ENCODE measurements at places on chromosomes 4 and X.

DNA sequence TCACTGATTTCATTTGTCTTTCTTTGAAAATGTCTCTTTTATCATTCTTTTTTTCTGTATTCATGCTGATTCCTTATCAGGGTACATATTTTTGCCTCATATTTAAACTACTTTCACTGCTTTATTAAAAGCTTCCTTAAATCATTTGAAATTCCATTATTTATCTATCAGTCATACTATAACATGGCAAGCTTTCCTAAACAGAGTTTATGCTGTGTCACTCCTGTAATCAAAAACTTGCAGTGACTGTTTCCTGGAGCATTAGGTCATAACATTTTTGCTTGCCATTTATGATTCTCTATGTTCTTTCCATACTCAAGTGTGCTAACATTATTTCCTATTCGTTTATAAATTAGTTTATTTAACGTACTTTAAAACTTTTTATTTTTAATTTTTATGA, 203.7 kb downstream of the BMPR1B start:
- no peak for DNase-seq

DNA sequence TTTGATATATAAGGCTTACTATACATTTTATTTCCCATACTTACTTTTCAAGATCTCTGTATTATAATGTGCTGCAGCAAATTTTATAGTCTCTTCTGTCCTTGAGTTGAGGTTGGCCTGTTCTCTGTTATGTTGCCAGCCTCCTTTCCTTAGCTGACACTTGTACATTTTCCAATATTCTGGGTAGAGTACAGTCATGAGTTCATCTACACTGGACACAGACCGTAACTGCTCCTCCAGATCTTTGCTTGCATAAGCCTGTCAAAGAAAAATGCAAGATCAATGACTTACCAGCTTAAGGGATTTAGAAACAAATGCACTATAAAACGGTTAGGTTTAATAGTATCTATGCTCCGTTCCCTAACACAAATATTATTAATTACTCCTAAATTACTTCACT, 63.2 kb downstream of the VEGFC start:
- no peak for DNase-seq

- no peak for DNase-seq
Measured at GRCh38 chr4:115187136-115187535, 73.7 kb upstream of the NDST4 start.

DNA sequence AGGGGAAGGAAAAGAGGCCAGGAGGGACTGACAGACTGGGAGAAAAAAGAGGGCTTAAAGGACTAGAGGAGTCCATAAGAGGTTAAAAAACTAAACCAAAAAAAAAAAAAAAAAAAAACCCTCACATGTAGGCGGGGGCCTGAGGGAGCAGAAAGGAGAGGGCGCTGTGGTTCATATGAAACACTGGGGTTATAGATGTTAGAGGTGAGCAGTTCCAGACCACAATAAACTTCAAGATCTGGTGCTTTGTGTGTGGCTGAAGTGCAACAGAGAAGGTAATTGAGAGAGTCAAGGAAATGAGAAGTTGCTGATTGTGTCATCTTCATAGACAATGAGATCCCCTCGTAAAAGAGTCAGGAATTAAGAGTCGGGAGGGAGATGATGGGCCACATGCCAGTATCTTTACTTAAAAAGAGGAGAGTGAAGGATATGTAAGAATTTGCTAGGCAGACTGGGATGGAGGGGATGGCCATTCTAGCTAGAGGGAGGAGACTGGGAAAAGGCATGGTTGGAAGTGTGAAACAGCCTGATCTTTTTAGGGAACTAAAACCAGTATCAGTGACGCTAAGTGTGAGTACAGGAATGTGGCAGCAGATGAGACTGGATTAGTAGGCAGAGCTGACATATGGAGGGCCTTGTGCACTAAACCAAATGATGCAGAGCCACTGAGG, 18.4 kb upstream of the OGT start:
- no peak for DNase-seq

DNA sequence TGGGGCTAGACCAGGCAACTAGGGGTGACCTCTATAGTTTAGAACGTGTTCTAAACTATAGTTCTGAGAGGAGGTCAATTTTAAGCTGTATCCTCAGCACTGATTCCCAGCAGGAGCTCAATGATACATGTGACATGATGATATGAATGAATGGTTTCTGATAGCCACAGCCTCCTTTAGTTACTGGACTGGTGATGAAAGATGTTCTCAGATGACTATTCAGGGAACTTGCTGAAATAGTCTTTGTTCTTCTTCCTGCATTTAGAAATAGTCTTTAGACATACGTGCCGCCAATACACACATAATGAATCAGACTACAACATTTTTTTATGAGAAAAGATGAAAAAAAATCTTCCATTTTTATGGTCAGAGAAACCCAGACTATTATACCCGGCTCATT, 116.3 kb upstream of the TMEM150C start:
- no peak for DNase-seq

GRCh38 chr4:124025428-124025827, 628.8 kb downstream of the SPRY1 start:
- no peak for DNase-seq

- DNase-seq = no peak
Measured at GRCh38 chr4:1932736-1933135, 61.5 kb downstream of the NSD2 start.

- DNase-seq = peak; percentile 40
Measured at GRCh38 chrX:103329991-103330390, at the start of gene TCEAL7. TCEAL7 (plus strand) TSS chrX:103330239; CDS start chrX:103331404, 1,165 bp downstream.

DNA sequence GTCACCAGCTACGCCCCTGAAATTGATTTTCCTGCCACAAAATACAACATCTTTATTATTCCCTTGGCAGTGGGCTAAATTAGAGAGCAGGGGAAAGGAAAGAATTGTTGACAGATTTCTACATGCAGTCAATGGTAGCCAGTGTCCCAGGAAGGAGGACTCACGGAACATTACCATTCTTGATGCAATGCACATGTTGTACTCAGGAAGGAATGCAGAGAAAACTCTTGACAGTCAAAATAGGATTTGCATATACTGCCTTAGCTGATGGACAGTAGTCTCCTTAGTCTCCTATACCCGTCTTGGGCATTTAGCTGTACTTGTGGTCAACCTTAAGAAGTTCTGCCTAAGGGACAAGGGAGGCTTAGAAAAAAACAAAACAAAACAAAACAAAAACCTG, 158.0 kb upstream of the GYPA start:
- DNase-seq = no peak

DNA sequence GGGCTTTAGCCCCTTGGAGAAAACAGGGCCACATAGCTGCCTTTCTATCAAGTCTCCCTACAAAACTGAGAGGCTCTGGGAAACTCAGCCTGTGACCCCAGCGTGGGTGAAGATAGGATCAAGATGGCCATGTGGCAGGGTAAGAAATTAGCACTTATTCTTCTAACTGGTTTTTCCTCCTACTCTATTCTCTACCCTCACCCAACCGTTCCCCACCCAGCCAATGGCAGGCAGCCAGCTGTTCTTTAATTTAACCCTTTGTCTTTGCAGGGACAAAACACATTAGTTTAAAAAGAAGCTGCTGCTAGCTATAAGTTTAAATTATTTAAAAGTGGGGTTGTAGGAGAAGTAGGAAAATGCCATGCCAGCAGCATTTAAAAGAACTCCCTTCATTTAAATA, 2.8 kb downstream of the CLCN5 start:
- DNase-seq = no peak

- no peak for DNase-seq
Measured at GRCh38 chr4:56860781-56861180, 39.3 kb upstream of the SPINK2 start.

- DNase-seq = no peak
Measured at GRCh38 chr4:141642063-141642462, 5.7 kb downstream of the IL15 start.

DNA sequence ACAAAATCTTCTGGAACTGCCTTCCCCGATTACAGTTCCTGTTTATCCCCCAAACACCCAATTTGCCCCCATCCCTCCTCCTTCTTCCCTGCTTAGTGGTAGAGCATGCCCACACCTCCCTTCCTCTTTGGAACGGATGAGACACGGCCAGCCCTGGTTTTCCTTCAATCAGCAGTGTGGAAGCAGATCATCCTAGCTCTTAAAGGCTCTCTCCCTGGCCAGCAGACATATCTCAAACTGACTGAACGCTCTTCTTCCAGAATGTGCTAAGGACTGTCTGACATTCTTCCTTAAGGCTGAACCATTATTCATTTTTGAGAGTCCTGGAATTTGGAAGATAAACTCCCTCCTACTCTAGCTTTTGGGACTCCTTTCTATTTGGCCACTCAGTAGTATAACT, 161.1 kb downstream of the TRIML1 start:
- DNase-seq = no peak

DNA sequence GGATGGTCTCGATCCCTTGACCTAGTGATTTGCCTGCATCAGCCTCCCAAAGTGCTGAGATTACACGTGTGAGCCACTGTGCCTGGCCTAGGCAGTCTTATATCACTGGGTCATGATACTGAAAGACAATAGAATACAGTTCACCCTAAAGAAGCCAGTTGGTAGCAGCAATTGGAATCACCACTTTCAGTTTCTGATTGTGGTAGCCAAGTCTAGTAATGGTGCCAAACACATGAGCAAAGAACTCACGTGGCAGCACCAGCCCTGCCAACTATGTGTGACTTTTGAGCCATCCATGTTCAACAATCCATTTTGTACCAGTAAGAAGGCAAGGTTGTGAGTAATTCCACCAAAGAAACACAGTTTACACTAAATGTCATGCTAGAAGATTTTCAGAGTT, 548.4 kb downstream of the KLHL13 start:
- DNase-seq = no peak

- no peak for DNase-seq
Measured at GRCh38 chr4:150145090-150145945, 67.1 kb downstream of the DCLK2 start.

DNA sequence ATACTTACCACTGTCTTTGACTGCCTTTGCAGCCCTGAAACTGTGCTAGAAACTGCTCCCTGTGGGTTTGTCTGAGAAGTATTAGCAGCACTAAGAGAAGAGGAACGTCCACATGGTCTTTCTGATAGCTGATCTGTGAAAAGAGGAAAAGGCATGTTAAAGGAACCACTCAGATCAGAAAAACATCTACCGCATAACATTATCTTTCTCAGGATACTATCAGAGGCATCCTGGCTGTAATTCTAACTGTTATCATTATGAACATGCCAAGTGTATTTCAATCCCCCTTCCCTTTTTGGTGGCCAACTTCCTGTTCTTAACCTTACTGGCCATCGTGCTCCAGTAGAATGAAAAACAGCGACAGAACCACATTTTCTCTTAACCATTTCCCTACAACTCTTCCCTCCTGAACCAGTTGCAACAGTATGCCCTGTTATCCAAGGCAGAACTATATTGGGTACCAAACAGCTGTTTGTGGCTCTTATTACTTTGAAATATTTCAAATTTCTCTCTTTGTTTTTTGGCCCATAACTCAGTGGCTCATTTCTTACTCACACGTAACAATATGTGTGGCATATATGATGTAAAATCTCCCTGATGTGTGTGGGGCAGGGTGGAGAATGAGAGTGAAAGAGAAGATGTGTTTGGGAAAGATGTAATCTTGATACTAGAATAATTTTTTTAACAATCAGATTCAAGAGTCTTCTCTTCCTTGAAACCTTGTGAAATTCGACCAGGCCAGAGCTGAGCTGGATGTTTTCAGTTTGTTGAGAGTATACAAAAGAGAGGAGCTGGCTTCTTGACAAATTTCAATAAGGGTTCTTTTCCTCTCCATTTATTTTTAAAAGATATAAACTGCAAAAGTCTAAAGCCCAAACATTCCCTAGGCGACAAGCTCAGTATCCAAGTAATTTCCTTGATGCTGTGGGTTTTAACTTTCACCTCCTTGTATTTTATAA, 35.2 kb downstream of the ARHGEF6 start:
- DNase-seq = no peak

DNA sequence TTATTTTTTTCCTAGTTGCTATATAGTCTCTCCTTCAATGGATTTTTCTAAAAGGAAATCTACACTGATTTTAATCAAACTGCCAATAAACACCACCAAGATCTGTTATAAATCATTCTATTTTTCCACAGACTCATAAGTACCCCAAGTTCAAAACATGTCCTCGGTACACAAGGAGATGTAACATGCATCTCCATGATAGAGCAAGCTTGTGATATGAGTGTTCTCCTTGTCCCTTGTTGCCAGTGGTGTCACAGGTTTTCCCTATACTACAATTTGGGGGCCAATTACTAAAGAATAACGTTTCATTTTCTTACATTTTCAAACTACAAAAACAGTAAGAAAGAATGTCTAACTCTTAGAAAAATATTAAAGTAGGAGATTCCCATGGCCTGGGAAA, 491 bp downstream of the ARHGEF6 start:
- DNase-seq = no peak

DNA sequence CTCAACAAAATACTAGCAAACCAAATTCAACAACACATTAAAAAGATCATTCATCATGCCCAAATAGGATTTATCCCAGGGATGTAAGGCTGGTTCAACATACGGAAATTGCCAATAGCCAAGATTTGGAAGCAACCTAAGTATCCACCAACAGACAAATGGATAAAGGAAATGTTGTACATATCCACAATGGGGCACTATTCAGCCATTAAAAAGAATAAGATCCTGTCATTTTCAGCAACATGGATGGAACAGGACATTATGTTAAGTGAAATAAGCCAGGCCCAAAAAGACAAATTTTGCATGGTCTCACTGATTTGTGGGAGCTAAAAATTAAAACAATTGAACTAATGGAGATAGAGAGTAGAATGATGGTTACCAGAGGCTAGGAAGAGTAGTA, 82.0 kb upstream of the FAM241A start:
- DNase-seq = no peak

GRCh38 chr4:73620115-73620792, at the start of gene RASSF6:
RASSF6 (minus strand) TSS chr4:73620436; CDS start chr4:73611795, 8,641 bp downstream.
- DNase-seq = peak; percentile 51

GRCh38 chrX:83845397-83845796, 15.5 kb upstream of the CYLC1 start:
- DNase-seq = no peak

DNA sequence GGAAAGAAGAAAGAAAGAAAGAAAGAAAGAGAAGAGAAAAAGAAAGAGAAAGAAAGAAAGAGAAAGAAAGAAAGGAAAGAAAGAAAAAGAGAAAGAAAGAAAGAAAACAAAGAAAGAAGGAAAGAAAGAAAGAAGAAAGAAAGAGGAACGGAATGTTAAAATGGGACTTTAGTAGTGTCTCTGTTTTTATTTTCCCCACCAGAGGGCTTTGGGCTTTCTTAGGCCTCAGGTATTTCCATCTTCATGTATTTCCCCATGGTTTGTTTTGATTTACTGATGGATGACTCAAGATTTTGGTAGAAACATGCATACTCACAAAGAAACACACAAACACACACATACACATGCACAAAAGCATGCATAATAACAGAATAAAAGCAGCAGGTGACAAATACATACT, 181.2 kb downstream of the AFF2 start:
- no peak for DNase-seq

GRCh38 chrX:8404926-8405325, 59.7 kb upstream of the VCX3B start:
- peak; percentile 6 for DNase-seq

GRCh38 chr4:24736066-24736465, 59.3 kb upstream of the SOD3 start:
- no peak for DNase-seq

DNA sequence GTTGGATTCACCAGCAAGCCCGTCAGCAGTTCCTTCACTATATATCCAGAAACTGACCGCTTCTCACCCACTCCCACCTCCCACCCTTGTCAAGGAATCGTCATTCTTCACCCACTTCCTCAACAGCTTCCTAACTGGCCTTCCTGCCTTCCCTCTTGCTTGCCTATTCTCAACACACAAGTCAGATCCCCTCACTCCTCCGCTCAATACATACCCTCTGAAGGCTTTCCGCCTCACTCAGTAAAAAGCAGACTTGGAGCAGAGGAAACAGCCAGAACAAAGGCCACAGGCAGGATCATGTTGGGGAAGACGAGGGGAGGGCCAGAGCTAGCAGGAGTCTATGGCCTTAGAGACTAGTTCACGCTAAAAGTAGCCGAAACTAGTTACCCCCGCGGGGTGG, 23.7 kb downstream of the RWDD4 start:
- peak; percentile 34 for DNase-seq

Measured in right lung (tissue), 10 donors.